Stimulated activated CD8-positive, alpha-beta memory T cell treated with anti-CD3 and anti-CD28 coated beads, Interleukin-2, amount 100 ng/mL, for 48 hours (primary cell): ENCODE measurements at places on chromosomes 2 and 18.

- no peak for DNase-seq
Measured at GRCh38 chr18:54916507-54916906, 42.8 kb downstream of the CCDC68 start.

DNA sequence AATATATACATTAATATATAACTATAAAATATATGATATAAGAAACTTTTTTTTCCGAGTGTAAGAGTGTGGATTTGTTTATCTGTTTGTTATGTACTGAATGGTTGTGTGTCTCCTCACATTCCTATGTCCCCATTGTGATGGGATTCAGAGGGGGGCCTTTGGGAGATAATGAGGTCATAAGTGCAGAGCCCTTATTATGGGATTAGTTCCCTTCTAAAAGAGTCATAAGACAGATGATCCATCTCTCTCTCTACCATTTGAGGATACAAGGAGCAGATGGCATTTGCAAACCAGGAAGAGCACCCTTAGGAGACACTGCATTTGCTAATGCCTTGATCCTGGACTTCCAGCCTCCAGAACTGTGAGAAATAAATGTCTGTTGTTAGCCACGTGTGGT, 30.3 kb upstream of the SAP130 start:
- DNase-seq, result no peak

DNA sequence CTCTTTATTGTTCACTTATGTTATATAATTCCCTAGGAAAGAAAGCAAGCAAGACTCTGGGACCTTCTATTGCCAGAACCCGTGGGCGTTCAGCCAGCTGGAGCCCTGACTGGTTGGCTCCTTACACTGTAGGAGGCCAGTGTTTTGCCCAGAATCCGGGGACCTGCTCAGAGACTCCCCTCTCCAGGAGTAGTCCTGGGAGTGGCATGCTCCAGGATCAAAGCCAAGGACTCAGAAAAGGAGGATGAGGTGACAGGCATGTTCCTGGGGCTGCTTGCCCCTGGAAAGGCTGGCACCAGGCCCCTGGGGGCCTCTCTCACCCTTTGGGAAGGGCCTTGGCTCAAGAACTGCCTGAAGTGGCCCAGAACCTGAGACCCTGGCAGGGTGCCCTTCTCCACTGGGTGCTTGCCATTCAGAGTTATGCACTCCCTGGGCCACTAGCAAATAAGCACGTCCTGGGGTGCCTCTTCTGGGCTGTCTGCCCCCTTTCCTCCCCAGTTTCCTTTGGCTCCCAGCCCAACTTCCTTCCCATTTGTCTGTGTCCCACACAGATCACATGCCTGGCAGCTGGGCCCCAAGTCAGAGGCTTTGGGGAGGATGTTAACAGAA, 19.6 kb upstream of the KIF3C start:
- no peak for DNase-seq

- DNase-seq, result no peak
Measured at GRCh38 chr18:8584798-8585197, 24.4 kb upstream of the RAB12 start.

- DNase-seq, result no peak
Measured at GRCh38 chr2:216693414-216694080, 1.8 kb downstream of the IGFBP5 start.

GRCh38 chr2:73307720-73308119, 14.4 kb upstream of the EGR4 start:
- DNase-seq, result no peak

DNA sequence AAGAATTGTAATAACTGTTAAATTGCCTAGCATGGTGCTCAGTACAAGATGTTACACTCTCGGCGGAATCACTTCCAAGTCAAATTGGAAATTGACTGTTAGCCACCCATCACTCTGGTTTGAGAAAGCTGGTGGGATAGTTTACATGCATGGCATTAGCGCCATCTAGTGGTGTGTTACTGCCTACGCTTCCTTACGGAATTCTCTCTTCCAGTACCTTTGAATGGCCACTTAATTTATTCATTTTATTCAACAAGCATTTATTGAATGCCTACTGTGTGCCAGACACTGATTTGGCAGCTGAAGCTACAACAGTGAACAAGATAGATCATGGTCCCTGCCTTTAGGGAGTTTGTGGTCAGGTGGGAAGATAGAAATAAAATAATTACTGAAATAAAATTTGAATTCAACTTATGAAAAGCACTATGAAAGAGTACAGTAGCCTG, 171.2 kb downstream of the TMEM247 start:
- DNase-seq, result peak; percentile 9

DNA sequence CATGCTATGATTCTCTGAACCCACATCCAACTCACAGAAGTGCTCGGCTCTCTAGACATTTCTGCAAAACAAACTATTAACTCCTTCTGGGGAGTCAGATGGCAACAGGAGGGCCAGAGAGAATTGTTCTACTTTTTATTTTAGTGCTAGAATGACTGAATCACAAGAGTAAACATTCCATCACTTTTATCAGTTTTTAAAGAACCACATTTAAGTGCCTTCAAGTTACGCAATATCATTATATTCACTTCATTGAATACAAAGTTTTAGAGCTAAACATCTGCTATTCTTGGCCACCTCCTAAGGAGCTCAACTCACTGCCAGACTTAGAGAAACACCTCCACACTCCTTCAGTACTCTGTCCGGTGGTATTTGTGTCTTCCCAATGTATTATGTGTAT, 22.4 kb downstream of the B4GALT6 start:
- no peak for DNase-seq
